ENCODE measurements at places on chromosomes 6 and 20.

DNA sequence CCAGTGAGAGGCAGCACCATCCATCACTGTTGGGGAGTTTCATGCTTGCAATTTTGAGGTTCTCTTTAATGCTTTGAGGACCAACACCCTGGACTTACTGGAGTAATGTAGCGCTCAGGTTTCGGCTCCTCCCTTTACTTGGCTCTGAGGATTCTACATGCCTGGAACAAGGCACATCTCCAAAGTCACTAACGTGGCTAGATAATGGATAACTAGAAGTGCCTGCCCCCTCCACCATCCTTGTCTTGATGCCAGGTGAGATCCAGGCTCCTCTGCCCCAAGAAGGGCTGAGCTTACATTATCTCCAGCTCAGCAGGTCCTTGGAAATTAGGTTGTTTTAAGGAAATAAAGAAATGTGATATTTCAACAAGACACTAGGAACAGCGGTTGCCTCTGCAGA is 75.5 kb upstream of the ZNFX1 start:
- DNase-seq = no peak

DNA sequence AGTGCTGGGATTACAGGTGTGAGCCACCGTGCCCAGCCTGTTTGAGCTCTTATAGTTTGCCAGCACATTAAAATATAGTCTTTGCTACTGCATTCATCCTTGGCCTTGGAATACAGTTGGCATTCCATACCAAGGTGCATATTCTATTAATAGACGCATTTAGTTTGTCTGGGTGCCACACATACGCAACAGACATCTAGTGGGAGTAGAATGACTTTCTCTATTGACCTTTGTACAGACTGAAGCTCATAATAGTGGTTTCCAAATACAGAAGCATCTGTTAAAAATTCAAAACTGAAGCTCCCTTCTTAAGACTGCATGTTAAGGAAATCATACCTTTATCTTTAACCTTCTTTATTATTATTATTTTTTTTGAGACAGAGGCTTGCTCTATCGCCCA is 46.7 kb upstream of the FNDC1 start:
- DNase-seq = no peak

DNA sequence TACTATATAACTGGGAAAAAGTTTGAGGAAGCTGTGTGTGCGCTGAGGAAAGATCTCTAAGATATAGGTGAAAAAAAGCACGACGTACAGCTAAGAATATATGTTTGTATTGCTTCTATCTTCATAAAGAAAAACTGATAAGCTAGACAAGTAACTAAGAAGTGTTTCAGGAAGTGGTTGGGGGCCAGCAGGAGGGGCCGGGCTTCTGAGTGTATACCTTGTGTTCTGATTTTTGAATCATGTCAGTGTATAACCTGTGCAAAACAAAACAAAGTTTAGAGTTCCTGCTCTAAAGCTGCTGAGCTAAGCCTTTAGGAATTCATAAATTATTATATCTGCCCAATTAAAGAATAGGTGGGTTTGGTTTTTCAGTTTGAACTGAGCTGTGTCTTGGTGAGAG is 7.9 kb upstream of the OSER1 start:
- DNase-seq = no peak

DNA sequence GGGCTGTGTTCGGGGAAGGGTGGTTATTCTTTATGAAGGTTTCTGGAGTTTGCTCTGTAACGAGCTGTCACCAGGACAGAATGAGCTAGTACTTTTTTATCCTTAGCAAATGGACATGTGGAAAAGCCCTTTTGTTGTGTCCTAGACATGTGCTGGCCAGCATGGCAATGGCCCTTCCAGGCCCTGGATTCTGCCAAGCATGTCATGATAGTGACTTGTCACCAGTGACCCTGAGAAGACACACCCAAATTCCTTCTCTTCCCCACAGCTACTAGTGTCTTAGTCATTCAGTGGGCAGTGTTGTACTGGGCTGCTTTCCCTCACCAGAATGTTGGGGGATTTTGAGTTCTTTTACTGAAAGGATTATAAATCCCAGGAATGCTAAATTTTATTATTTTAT is 74.0 kb upstream of the XRN2 start:
- DNase-seq = no peak

DNA sequence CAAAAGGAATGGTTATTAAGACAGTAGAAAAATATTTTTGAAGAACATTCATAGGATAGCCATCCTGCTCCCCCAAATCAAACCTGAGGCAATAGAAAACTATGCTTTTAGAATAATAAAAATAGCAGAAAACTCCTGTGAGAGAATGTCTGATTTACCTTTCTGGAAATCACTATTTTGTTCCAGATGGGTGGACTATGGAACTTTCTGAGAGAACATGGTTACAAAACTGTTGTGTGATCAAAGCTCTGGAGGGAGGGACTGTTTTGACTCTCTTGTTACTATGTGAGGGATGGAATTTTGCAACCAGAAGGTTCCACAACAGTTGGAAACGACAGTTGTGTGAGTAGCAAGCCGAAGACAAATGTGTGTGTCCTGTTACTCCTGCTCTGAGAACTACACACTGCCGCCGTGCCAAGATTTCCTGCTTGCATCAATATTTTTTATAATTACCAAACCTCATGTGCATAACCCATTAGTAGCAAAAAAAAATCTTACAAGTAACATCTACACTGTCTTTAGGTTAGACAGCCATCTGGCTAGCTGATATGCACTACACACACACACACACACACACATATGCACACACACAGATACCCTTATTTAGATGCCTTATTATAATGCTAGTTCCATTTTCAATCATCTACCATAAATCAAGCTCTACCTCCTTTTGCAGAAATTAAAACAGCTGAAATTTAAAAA is 11.0 kb upstream of the HIVEP1 start:
- DNase-seq = no peak

DNA sequence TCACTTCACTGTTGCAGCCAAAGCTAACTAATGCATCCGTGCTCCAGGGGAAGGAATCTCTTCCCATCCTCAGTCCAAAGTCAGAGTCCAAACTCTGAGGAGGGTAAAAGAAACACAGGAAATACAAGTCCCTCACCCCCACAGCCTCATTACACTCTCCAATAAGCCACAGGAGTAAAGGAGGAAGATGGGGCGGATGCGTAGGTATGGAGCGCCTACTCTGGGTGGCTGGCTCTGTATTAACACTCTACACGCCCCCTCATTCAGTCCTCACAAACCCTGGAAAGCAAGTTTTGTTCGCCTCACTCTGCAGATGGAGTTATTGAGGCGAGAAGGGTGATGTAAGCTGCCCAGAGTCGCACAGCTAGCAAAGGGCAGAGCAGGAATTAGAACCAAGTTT is 242.9 kb downstream of the NRN1 start:
- DNase-seq = peak; percentile 28

DNA sequence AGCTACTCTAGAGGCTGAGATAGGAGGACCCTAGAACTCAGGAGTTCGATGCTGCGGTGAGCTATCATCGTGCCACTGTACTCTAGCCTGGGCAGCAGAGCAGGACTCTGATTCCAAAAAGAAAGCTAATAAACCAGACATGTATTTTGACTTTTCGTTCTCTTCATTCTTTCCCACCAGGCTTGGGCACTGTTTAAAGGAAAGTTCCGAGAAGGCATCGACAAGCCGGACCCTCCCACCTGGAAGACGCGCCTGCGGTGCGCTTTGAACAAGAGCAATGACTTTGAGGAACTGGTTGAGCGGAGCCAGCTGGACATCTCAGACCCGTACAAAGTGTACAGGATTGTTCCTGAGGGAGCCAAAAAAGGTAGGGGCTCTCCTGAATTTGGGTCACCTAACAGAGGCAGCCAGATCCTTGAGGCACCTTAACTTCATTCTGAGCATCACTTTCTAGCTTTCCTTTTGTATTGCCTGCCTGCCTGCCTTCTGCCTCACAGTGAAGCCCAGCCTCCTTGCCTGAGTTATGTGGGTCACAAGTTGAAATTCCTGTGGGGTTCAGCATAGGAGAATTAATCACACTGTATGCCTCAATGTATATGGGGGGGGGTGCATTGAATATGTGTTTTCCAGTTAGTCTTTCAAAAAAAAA is 3.2 kb downstream of the IRF4 start:
- DNase-seq = no peak

DNA sequence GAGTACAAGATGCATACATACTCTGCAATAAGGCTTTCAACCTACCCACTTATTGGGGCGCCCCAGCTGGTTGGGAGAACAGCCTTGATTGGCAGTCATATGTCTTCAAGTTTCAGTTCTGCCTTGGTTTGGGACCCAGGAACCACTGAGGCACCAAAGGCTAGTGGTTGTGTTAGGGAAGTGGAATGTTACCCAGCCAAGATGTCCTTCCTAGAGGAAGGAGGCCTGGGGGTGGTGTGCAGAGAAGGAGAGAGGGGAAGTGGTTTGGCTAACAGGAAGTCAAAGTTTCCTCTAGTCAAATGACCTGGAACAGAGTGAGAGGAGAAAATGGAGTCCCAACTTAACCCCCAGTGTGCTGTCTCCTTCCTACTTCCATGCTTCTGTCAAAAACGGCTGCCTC is 59.4 kb downstream of the CD164 start:
- DNase-seq = peak; percentile 15

DNA sequence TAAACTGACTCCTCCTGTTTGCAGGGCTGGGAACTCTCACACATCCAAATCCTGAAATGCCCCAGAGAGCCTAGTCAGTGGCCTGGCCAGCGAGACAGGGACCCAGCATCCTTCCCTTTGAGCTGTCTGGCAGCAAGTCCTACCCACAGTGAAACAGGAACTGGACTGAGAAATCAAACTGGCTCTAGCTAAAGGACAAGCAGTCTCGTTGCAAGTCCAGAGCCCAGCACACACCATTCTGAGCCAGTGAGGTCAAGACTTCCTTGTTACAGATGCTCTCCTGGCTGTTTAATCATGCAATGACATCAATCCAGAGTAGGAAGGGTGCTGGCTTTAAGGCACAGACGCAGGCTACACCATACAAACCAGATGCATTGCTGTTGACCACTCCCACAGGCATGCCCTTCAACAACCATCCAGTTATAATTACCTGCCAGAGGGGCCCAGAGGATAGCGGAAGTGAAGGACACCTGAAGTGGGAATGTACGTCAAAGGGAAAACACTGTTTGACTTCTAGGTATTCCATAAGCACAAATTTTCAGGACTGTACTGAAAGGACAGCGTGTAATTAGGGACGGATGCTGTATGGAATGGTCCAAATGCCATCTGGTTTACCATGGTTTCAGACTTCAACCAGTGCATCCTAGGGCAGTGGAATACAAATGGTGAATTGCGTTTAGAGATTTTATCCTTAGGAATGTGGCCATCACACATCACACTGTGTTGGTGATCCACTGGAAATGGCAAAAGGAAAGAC is 114.4 kb downstream of the SLC23A2 start:
- no peak for DNase-seq

- peak; percentile 69 for DNase-seq
These were observed 5.1 kb upstream of the TCEA2 start for GRCh38 chr20:64057628-64058498.

GRCh38 chr20:10793766-10794165 is 120.0 kb upstream of the JAG1 start:
- DNase-seq = no peak

DNA sequence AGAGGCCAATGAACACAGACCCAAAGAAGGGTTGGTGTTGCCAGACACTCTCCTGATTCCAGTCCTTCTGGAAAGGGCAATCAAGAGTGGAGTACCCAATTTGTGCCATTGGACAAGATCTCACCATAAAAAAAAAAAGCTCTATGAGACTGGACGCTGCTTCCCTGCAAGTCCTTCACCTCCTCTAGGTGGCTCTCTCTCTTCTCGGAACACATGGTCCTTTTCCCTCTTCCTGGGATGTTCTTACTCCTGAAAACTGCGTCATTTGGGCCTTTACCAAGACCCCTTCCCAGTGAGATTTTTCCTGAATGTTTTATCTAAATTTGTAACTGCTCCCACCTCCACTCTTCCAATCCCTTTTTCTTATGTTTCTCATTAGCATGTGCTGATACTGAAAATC is 280.8 kb downstream of the FOXA2 start:
- DNase-seq = no peak

DNA sequence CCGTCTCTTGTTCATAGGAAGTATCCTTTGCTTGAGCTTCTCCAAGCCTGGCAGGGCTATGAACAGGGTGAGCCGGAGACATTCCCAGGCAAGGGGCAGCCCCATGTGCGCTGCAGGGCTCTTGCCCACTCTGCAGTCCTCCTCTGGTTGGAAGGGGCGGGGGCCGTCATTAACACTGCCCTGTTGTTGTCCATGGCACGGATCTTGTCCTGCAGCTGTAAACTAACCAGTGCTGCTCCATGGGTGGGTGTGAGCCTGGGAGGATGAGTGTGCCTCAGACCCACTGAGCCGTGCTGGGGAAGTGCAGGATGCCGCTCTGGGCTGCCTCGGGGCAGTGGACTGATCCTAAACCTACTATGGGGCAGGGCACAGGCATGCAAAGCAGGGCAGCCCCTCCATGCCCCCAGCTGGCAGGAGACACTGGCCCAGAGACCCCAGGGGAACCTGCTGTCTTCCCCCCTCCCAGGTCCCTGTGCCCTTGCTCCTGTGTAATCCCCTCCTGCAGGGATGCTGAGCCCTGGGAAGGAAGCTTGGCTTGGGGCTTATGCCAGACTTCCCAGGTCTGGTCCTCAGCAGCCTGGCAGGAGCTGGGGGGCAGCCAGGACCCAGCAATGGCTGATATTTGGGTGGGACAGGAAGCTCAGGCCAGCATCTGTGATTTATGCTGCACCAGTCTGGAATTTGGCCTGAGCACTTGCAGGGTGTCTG is 8.5 kb downstream of the EBF4 start:
- no peak for DNase-seq

DNA sequence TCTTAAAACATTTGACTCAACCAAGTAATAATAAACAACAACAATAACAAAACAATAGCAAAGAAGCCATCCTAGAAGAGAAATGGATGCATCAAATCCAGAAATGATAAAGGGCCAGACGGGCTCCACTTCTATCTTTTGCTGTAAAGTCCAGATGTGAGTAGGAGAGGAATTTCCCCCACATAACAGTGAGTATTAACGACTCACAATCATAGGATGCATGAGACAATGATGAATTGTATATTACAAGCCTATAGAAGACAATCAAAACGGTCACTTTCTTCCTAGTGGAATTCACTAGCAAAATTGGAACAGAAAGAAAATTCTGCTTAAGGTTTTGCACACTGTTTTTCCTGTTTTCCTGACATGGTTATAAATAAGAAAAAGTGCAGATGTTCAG is 97.0 kb upstream of the PREP start:
- DNase-seq = no peak

DNA sequence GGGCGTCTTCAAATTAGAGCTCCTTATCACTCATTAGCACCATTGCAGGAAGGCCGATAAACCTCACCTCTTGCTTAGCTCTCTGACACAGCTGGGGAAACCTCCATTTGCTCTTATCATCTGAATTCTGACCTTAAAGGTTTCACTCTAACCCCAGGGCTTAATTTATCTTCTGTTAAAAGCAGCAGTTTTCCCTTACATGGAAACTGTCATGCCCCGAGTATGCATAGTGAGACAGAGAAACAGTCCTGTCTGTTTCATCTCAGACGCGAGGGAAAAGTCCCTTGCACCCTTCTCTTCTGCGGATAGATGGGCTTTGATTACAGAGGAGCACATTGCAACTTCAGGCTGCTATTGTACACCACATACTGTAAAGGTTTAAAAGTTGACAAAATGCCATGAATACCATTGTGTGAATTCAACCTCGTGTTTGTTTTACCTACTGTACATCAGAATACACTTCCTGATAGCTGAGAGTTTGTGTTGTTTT is 191.5 kb upstream of the BMP2 start:
- DNase-seq = no peak

GRCh38 chr6:4778086-4778485 is 1.9 kb downstream of the CDYL start:
- DNase-seq = peak; percentile 6

- no peak for DNase-seq
These were observed 103.9 kb downstream of the ALDH8A1 start for GRCh38 chr6:134846031-134846430.

GRCh38 chr6:164048840-164049516 is 634.5 kb downstream of the QKI start:
- no peak for DNase-seq

All from naive B cell (primary cell).